ENCODE measurements at places on chromosomes 1 and 21.

DNA sequence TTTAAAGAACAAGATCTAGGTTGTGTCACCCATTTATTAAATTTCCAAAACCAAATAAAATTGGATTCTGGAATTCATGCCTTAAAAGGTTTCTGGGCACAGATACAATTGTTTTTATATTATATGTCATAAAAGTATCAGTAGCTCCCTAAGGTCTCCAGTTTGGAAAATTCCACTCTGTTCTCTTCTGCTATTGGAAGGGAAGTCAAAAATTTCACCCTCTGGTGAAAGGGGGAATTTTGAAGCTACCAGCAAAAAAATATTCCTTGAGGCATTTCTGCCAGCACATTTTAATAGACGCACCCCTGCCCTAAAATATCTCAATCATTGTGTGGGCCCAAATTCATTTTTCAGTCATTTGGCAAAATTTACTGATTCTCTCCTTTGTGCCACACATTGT is 285.7 kb upstream of the SGIP1 start:
- H3K27me3 ChIP-seq = no peaks in the 10 kb centered on the region
- peaks cover 25% of the 10 kb centered on the region for H3K4me1 ChIP-seq
- H3K27ac ChIP-seq = no peak overlapping the region
- DNase-seq = no peak

- peak; percentile 12 for DNase-seq
- H3K4me1 ChIP-seq = no peaks in the 10 kb centered on the region
- H3K36me3 ChIP-seq = no peaks in the 10 kb centered on the region
- H3K4me3 ChIP-seq = no peak overlapping the region
- no peak overlapping the region for H3K27ac ChIP-seq
- H3K27me3 ChIP-seq = no peaks in the 10 kb centered on the region
Measured at GRCh38 chr1:106268070-106268469, 788.4 kb upstream of the PRMT6 start.

- no peaks in the 10 kb centered on the region for H3K27me3 ChIP-seq
- no peak for DNase-seq
- H3K36me3 ChIP-seq = no peaks in the 10 kb centered on the region
Measured at GRCh38 chr1:28266920-28267322, 7.6 kb downstream of the SESN2 start.

DNA sequence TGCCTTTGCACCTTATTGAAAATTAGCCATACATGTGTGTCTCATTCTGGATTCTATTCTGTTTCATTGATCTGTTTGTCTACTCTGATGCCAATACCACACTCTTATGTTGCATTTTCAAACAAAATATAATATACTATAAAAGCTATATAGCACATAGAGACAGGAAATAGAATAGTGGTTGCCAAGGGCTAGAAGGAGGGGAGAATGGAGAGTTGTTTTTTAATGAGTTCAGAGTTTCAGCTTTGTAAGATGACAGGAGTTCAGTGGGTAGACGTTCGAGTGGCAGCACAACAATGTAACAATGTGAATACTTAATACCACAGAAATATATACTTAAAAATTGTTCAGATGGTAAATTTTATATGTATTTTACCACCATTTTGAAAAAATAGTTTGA is 17.0 kb downstream of the RLF start:
- DNase-seq = no peak
- no peak overlapping the region for H3K27ac ChIP-seq
- H3K4me1 ChIP-seq = no peaks in the 10 kb centered on the region
- H3K27me3 ChIP-seq = no peaks in the 10 kb centered on the region
- H3K4me3 ChIP-seq = no peak overlapping the region

DNA sequence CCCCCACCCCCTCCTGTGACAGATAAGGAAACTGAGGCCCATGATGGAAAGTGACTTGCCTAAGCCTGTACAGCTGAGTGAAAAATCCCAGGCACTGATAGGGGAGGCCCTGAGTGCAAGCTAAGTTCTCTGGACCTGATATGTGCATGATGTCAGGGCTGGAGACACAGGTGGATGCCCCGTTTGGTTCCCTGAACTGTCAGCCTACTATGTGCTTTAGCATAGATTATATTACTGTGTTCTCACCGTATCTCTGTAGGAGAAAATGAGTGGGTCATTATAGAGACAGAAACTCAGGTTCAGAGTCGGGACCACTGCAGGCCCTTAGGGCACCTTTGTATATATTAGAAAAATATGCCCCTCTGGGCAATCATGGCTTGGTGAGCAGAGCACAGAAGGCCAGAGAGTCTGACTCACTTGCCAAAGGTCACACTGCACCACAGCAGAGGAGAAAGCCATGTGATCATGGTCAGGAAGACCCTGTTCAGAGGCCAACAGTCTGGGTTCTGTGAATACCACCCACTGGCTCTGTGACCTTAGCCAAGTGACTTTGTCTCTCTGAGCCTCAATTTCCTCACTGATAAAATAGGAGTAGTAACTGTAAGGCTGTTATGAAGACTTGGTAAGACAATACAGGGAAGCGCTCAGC is 145.8 kb upstream of the WNT4 start:
- no peaks in the 10 kb centered on the region for H3K4me1 ChIP-seq
- H3K36me3 ChIP-seq = no peaks in the 10 kb centered on the region
- H3K27me3 ChIP-seq = peaks cover 9% of the 10 kb centered on the region
- no peak for DNase-seq
- H3K4me3 ChIP-seq = no peak overlapping the region

DNA sequence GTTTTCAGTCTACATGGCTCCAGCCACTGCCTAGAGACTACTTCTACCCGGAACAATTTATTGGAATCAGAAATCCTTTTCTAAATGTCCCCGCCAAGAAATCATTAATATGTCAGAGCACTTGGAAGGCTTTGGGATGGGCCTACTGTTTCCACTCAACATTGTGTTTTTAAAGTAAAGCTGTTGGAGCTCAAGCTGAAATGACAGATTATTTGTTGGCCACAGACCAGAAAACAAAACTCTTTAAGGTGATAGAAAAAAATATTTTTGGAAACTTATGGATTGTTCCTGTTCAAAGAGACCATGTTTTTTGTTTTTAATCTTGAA is 496 bp downstream of the VPS45 start:
- H3K27me3 ChIP-seq = no peaks in the 10 kb centered on the region
- H3K36me3 ChIP-seq = peaks cover 4% of the 10 kb centered on the region
- peak overlapping the region; percentile 95 for H3K27ac ChIP-seq
- peak overlapping the region; percentile 82 for H3K4me3 ChIP-seq
- H3K4me1 ChIP-seq = peaks cover 14% of the 10 kb centered on the region

DNA sequence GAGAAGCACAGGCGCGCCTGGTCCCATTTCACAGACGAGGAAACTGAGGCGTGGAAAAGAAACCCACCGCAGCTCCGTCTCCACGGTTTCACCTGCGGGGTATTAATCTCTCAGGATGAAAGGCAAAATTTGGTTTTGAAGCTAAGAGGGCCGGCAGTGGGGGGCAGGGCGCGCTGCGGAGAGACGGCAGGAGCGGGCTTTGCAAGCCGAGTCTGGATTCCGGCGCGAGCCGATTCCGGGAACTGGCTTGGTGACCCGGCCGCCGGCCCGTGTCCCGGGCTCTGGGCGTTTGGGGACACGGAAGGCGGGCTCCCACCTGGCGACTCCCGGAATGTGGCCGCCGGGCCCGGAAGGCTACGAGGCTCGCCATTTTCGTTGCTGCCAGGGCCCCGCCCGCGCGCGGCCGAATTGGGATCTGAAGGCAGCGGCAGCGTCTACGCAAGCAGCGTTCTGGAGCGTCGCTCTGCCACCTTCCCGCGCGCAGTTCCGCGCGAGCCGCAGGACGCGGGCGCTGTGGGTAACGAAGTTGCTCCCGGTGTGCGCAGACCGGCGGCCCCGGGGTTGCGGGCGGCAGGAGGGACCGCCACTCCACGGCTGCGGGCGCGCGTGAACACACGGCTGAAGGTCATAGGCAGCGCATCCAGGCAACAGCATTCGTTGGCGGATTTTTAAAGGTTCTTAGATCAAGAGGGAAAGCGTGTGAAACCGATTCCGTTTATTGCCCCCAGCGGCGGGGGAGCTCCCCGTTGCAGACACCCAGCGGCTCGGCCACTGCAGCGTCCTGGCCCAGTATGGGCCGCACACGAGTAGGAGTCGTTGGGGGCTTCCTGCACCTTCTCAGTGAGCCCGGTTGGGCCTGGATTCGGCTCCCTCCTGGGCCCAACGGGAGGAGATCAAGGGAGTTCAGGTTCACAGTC is 5.4 kb upstream of the PRDM16 start:
- peaks cover 24% of the 10 kb centered on the region for H3K27me3 ChIP-seq
- DNase-seq = no peak
- H3K4me1 ChIP-seq = peaks cover 5% of the 10 kb centered on the region

- no peaks in the 10 kb centered on the region for H3K27me3 ChIP-seq
- no peak overlapping the region for H3K4me3 ChIP-seq
- peaks cover 23% of the 10 kb centered on the region for H3K4me1 ChIP-seq
- no peaks in the 10 kb centered on the region for H3K36me3 ChIP-seq
- H3K27ac ChIP-seq = no peak overlapping the region
- no peak for DNase-seq
Measured at GRCh38 chr1:178614286-178614685, 101.4 kb downstream of the TEX35 start.

GRCh38 chr1:30718636-30719405 is 4.6 kb downstream of the MATN1 start:
- H3K4me1 ChIP-seq = peaks cover 6% of the 10 kb centered on the region
- H3K36me3 ChIP-seq = no peaks in the 10 kb centered on the region
- no peaks in the 10 kb centered on the region for H3K27me3 ChIP-seq
- DNase-seq = peak; percentile 96
- H3K27ac ChIP-seq = peak overlapping the region; percentile 98

- peaks cover 5% of the 10 kb centered on the region for H3K4me1 ChIP-seq
- H3K36me3 ChIP-seq = no peaks in the 10 kb centered on the region
- H3K27ac ChIP-seq = no peak overlapping the region
- no peak overlapping the region for H3K4me3 ChIP-seq
Measured at GRCh38 chr1:61085983-61086644, 3.8 kb downstream of the NFIA start.

- DNase-seq = no peak
- no peak overlapping the region for H3K27ac ChIP-seq
- H3K36me3 ChIP-seq = no peaks in the 10 kb centered on the region
Measured at GRCh38 chr21:28789523-28789922, 203.2 kb downstream of the LTN1 start.
